C1 segment of cervical spinal cord (tissue), 14 donors: ENCODE measurements at places on chromosomes 5 and 9.

- DNase-seq = no peak
These were observed 37.9 kb downstream of the GEMIN5 start for GRCh38 chr5:154900066-154900465.

GRCh38 chr5:7955476-7955875 lies 86.5 kb downstream of the MTRR start:
- no peak for DNase-seq

- no peak for DNase-seq
These were observed 42.5 kb downstream of the RALGPS1 start for GRCh38 chr9:126956917-126957686.

GRCh38 chr9:132288966-132289365 lies 65.8 kb downstream of the SETX start:
- DNase-seq = no peak

DNA sequence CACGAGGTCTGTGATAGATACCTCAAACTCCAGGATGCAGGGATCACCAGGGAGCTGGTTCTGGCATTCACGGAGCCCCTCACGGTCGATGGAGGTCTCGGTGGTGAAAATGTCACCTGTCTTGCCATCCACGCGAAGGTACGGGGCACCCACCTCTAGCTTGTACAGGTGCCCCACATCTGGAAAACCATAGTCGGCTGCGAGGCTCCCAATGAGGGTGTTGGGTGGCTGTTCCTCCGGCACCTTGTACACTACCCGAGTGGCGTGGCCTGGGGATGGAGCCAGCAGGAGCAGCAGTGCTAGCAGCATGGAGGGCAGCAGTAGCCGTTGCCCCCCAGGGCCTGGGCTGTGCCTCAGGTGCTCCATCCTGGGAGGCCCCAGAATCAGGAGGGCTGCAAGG lies 9.2 kb downstream of the PCDH1 start:
- DNase-seq = no peak

DNA sequence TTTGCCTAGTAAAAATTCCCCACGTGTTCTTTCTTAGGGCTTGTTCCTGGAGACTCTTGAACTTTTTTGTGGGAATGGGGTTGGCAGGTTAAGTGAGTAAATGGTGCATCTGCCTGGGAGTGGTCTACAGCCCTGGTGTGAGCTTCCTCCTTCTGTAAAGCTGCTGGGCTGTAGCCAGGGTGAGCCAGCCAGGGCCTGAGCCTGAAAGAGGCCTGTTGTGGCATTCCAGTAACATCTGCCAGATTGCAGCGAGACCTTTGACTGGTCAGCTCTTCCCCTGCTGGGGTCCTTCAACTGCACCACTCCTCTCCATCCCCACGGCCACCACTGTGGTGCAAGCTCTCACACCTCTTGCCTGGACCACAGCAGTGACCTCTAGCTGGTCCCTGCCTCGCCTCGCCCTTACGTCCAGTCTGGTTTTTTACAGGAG lies 47.5 kb downstream of the SLC22A5 start:
- DNase-seq = no peak

- DNase-seq = no peak
These were observed 81.2 kb downstream of the MTAP start for GRCh38 chr9:21883642-21884041.

- DNase-seq = no peak
These were observed 20.0 kb upstream of the ZCCHC7 start for GRCh38 chr9:37100327-37100726.
